T-helper 2 cell treated with Interferon-gamma antibody and Interleukin-4, amounts not matched to agents 5 μg/mL and 100 μg/mL, for 36 hours (primary cell): ENCODE measurements at places on chromosomes 6 and 20.

- DNase-seq: no peak
Observed at GRCh38 chr6:78700991-78701390, 166.4 kb upstream of the IRAK1BP1 start.

DNA sequence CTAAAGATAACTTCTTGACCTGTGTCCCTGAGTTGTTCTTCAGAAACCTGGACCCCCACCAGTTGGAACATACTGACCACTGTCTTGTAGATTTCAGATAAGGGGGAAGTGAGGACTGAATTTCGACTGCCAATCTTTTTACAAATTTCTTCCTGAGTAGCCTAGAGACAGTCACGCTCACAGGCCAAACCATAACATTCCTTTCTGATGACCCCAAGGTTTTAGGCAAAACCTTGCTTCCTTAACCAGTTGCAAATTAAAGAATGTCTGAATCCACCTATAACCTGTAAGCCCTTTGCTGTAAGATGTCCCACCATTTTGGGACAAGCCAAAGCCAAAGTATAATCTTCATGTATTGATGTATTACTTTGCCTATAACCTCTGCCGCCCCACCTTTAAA is 306.9 kb downstream of the LRFN2 start:
- DNase-seq: no peak

- no peak for DNase-seq
Observed at GRCh38 chr6:73233048-73233447, 7.8 kb upstream of the KHDC1L start.

DNA sequence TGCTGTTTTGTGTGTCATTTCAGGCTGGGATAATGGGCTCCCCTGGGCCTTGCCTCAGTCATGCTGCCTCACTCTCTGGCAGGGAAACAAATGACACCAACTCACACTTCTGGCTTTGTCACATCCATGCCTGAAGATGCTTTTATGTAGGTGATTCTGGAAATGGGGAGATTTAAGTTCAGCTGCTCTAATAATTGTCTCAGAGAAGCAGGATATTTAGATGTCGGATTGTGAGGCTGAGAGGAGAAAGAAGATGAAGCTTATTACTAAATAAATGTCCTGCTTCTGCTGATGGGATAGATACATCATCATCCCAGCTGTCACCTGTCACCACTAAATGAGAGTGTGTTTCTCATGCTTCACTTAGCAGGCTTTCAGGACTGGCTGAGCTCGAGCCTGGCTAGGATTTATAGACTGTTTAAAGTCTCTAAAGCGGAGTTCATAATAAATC is 480.2 kb upstream of the SPTLC3 start:
- DNase-seq: no peak

DNA sequence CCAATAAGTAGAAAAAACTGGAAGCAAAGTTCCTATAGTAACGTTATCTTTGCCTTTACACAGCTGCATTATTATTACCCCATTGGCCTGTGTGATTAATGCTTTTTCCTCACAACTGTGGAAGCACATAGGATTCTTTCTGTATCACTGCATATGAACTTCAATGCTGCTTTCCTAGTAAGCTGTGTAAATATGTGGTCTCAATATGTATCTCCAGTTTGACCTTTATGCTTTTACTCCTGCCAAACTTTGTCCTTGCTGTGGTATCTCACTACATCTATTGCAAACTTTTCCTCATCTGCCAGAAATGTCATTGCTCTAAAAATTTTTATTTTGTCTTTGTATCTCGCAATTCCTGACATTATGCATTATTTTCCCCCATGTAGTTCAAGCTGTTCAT is 168.6 kb downstream of the ZFAND3 start:
- no peak for DNase-seq

DNA sequence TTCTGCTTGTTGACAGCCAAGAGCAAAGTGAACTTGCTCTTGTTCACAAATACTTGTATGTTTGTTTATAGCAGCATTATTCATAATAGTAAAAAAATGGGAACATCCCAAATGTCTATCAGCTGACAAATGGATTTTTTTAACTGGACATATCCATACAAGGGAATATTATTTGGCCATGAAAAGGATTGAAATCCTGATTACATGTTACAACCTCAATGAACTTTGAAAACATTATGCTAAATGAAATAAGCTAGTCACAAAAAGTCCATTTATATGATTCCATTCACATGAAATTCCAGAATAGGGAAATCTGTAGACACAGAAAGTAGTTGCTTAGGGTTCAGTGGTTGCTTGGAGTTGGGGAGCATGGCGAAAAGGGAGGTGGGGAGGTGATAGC is 28.4 kb upstream of the BAG2 start:
- no peak for DNase-seq

GRCh38 chr6:26493258-26493657 is 6.8 kb upstream of the BTN1A1 start:
- DNase-seq: no peak

DNA sequence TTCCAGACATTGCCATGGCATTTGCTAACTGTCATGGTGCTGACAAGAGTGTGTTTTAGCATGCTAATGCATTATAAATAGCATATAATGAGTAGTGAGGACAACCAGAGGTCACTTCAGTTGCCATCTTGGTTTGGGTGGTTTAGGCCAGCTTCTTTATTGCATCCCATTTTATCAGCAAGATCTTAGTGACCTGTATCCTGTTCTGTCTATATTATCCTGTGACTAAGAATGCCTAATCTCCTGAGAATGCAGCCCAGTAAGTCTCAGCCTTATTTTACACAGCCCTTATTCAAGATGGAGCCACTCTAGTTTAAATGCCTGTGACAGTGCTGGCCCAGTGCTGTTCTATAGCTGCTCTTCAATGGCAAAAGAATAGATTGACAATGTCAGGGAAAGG is 781.0 kb upstream of the ADGRB3 start:
- no peak for DNase-seq

DNA sequence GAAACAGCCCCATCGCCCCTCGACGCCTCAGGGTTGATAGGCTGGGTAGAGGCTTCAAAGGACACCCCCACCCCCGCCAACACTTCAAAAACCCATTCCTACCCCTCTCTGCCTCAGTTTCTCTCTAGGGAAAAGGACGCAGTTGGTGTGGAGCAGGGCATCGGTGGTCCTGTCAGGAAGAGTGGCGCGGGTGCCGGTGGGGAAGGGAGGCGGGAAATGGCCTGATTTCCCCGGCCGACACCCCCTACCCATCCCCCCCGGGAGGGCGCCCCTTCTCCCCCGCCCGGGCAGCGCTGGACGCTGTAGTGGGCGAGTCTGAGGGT is 367 bp downstream of the NRSN2 start:
- no peak for DNase-seq

GRCh38 chr6:106631346-106631745 is 2.0 kb downstream of the QRSL1 start:
- DNase-seq: no peak

DNA sequence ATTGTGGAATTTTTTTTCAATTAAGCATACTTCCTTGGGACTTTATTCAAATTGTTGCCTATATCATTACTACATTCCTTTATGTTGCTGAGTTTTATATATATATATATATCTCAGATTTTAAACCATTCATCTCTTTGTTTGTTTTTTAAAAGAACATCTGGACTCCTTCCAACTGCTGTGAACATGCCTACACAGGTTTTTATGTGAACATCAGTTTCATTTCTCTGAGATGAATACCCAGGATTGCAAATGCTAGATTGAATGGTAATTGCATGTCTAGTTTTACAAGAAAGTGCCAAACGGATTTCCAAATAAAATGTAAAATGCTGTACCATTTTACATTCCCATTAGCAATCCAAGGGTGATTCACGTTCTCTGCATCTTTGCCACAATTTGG is 1289.3 kb downstream of the HACE1 start:
- no peak for DNase-seq

GRCh38 chr6:138246650-138247440 is 28.6 kb upstream of the PBOV1 start:
- DNase-seq: no peak

DNA sequence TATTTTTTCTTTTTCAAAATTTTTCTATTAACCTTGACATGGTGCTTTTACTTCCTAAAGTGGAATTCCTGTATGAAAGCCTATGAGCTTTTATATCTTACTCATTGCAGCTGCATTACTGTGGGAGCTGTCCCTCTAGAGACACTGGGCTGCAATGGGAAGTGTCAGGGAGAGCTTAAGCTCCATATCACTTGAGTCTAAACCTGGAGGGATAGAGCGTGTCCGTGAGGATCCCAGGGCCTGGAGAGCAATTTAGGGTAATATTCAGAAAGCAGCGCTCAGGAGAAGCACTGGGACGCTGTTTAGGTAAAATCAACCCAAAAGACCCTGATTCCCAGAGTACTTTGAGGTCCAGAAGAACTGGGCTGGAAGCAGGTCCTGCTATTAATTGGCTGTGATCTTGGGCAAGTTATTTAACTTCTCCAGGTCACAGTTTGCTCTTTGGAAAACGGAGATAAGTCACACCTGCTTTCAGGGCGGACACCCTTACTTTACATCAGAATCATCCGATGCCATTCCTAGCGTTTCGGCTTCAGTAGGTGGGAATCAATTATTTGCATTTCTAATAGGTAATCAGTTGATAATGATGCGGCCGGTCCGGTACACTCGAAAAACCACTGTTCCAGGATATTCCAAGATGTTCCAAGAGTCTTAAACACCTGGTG is 628 bp upstream of the ERGIC3 start:
- no peak for DNase-seq

- no peak for DNase-seq
Observed at GRCh38 chr6:40722091-40722490, 134.9 kb upstream of the LRFN2 start.

- DNase-seq: no peak
Observed at GRCh38 chr6:164628302-164628931, 681.0 kb downstream of the C6orf118 start.

DNA sequence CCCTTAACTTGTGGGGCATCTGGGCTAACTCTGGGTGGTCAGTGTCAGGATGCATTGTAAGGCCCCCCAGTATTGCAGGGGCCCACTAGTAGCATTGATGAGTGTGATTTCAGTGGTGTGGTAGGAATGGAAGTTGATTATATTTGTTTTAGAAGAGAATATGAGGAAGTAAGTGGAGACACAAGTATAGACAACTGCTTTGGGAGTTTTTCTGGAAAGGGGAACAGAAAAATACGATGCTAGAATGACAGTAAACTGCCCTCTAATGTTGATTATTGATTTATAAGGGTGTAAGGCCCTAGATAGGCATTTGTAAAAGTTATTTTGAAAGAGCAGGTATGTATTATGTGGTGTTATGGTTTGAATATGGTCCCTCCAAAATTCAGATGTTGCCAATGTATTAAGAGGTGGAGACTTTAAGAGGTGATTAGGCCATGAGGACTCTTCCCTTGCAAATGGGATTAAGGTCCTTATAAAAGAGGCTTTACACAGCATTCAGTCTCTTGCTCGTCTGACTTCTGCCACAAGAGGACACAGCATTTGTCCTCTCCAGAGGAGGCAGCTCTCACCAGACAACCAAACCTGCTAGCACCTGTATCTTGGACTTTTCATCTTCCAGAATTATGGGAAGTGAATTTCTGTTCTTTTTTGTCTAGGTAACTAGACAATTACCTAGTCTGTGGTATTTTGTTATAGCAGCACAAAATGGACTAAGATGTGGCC is 135.9 kb upstream of the DTNBP1 start:
- DNase-seq: no peak

- no peak for DNase-seq
Observed at GRCh38 chr20:24836041-24836533, 113.0 kb upstream of the CST7 start.
